ENCODE measurements at places on chromosomes 2 and 18. TPM values are rescaled to one million over a fixed set of nuclear protein-coding genes. Genes with fewer than 3 reads are reported as not detected.

The DPYSL5 gene
- 0.05 TPM for polyA plus RNA-seq

The METTL8 gene
- 4.5 TPM for polyA plus RNA-seq

The LYPD6B gene
- polyA plus RNA-seq, result 0.17 TPM

The SERPINB12 gene
- not detected for polyA plus RNA-seq

The MYO5B gene
- polyA plus RNA-seq, result 3.4 TPM

The UGT1A6 gene
- polyA plus RNA-seq, result not detected

The SRD5A2 gene
- polyA plus RNA-seq, result 0.07 TPM

GRCh38 chr2:109724533-109725460 lies 69.3 kb upstream of the RGPD5 start:
- DNase-seq, result no peak

GRCh38 chr2:240702640-240703011 lies 11.0 kb downstream of the AQP12A start:
- DNase-seq, result no peak

DNA sequence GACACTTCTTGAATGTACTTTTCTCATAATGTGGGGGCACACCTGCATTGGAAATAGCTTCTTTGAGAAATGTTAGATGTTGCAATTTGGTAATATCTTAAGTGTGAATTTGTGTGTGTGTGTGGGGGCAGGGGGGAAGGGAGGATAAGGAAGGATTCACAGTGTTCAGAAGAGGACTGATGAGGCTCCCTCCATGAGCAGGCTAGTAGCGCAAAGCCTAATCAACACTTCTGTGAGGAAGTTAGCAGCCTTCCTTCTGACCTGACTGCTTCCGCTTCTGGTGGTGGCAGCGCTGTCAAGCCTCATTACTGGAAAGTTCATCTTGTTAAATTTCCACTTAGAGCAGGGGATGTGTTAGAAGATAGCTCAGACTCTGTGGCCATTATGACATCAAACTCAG lies 295.4 kb upstream of the SPRED2 start:
- no peak for DNase-seq

DNA sequence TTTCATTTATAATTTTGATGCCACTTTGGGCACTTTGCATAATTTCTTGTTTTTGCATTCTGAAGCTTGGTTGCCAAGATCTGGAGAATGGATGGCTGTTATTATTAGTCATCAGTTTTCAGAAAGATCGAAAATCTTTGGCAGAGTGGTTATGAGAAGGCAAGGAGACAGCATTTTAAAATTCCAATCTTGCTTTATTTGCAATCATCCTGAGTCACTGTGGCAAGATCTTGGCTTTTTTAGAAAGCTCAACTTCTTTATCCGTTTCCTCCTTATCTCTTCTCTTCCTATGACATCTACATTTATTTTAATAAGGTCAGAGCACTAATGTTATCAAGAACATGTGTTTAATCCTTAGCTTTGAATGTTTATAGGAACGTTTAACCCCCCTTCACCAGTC lies 31.1 kb upstream of the EIF2AK3 start:
- no peak for DNase-seq

DNA sequence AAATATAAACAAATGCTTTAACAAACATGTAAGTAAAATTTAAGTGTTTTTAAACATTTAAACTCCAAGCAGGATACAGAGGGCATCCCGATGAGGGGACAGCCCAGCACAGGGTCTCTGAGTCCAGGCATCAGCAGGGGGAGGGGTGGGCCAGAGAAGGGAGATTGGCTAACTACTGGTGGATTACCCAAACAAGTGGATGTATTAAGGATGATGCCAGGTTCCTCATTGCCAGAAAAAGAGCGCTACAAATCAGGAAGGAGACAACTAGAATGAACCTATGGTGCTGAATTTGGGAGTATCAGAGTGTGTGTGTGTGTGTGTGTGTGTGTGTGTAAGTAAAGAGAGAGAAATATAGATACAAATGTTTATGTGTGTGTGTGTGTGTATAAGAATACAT lies 162.0 kb upstream of the RMP24 start:
- DNase-seq, result no peak

DNA sequence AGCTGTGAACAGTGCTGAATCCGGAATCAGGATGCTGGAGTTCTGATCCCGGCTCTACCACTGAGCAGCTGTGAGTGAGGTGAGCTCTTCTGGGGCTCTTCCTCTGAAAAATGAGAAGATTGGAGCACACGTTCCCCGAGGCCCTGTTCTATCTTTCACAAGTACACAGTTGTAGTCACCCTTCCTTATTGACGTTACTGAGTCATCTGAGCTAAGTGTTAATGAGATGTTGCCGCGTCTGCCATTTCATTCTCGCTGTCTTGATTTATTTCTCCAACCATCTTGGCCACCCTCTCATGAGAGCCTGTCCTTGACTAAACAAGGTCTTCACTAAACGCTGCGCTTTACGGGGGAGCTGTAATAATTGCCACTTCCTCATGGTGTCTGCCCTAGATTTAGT lies 31.9 kb upstream of the EFR3B start:
- no peak for DNase-seq

DNA sequence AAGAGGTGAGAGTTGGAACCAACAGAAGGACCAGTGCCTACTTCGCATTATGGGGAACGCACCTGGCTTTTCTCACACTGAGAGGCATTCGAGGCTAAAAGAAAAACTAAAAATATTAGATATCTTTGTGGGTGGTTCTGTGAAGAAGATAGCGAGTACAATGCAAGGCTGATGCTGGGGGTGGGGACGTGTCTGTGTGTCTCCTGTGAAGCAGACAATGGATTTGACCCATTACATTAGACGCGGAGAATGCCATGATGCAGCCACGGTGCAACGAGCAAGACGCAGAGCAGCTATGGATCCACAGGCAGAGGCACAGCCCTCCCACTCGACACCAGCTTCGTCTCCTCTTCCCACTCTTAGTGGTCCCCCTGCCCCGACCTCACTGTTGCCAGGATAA lies 61.0 kb downstream of the ADCY3 start:
- DNase-seq, result no peak

GRCh38 chr18:59646228-59646962 lies 50.8 kb downstream of the CCBE1 start:
- no peak for DNase-seq

DNA sequence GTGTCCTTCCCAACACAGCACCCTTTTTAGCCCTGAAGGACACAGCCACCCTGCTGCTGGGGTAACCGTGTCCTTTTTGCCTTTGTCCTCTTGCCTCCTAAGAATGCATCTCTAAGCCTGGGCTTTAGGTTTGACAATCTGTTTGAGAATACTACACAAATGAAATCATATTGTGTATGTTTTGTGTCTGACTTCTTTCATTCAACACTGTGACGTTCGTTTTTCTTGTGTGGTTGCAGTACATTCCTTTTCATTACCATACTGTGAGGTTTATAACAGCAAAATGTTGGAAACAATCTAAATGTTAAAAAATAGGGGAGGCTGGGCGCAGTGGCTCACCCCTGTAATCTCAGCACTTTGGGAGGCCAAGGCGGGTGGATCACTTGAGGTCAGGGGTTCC lies 11.2 kb downstream of the ASPRV1 start:
- no peak for DNase-seq

DNA sequence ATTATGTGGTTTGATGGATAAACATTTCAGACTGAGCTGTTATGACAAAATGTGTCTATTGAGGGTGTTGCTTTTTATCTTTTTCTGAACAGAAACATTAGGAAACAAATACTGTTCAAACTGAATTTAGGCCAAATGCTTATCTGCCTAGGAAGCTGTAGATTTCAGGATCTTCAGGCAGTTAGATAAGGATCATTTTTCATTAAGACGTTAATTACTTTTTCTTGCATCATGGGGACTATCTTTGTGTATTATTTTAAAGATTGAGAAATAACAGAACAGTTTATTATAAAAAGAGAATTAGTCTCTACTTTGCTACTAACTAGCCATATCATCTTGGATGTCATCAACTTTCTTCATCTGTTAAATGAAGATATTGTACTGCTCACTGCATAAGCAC lies 107.5 kb downstream of the TTC27 start:
- DNase-seq, result no peak

- DNase-seq, result no peak
Measured at GRCh38 chr2:118062669-118063068, 25.6 kb upstream of the INSIG2 start.

DNA sequence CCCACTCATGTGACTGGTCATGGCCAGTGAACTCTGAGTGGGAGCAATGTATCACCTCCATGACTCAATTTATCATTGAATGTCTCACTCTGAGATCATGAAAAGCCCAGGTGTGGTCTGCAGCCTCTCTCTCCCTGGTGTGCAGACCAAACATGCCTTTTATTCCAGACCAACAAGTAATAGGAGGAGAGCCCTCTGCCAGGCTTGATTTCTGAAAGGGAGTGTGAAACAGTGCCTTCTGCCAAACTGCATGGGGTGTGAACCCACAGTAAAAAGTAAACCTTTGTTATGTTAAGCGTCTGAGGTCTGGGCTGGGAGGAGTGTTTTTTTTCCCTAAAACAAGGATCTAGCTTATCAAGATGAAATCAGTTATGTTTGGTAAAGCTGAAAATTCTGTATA lies 601.2 kb downstream of the ADCYAP1 start:
- DNase-seq, result no peak
